ENCODE measurements at places on chromosomes 1 and 21.

GRCh38 chr21:24628046-24628445 is 979.2 kb downstream of the MRPL39 start:
- no peak for DNase-seq

- DNase-seq = peak; percentile 75
Measured at GRCh38 chr1:159077120-159077961, 775 bp upstream of the AIM2 start.

GRCh38 chr1:98086156-98086555 is 165.3 kb upstream of the DPYD start:
- DNase-seq = no peak

- no peak for DNase-seq
Measured at GRCh38 chr21:37475186-37475868, 108.8 kb downstream of the DYRK1A start.

- no peak for DNase-seq
Measured at GRCh38 chr1:151005729-151006319, 878 bp downstream of the MINDY1 start.

DNA sequence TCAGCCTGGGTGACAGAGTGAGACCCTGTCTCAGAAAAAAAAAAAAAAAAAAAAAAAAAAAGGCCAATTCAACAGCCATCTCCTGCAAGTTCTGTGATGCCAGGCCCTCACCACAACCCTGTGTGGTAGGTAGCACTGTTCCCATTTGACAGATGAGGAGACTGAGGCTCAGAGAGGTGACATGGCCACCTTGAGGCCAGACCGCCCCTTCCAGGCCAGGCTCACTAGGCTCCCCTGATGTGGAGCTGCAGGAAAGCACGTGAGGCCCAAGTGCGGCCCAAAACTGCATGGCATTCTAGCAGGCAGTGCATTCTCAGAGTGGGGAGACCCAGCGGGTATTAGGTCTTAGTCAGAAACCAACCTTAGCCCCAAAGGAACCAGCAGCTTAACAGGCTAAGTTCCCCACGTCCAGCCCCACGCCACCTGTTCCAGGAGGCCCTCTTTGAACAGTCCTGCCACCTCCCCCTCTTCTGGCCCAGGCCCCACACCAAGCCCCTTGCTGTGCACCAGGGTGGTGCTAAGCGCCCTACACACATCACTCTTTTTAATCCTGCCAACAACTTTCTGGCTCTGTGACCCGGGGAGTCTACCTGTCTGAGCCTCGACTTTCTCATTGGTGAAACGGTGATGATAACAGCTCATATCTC is 11.7 kb upstream of the ECE1 start:
- no peak for DNase-seq

- no peak for DNase-seq
Measured at GRCh38 chr1:34405266-34405959, 228.7 kb downstream of the C1orf94 start.

- no peak for DNase-seq
Measured at GRCh38 chr1:183632964-183633363, 2.6 kb downstream of the ARPC5 start.

DNA sequence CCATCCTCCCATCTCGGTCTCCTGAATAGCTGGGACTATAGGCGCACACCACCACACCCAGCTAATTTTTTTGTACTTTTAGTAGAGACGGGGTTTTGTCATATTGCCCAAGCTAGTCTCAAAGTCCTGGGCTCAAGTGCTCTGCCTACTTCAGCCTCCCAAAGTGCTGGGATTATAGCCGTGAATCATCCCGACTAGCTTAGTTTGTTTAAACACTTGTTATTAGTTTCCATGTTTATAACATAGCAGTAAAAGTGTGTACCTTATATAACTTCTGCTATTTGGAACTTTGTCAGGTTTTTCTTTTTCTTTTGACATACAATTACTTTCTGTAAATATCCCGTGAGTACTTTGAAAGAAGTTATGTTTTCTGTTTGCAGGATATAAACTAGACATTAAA is 60.6 kb upstream of the C1orf21 start:
- DNase-seq = no peak

GRCh38 chr1:52970149-52970548 is 43.1 kb downstream of the SCP2 start:
- no peak for DNase-seq
